ENCODE measurements at places on chromosomes 3 and 15.

- no peak for DNase-seq
Observed at GRCh38 chr3:10955711-10956453, 36.7 kb upstream of the SLC6A1 start.

DNA sequence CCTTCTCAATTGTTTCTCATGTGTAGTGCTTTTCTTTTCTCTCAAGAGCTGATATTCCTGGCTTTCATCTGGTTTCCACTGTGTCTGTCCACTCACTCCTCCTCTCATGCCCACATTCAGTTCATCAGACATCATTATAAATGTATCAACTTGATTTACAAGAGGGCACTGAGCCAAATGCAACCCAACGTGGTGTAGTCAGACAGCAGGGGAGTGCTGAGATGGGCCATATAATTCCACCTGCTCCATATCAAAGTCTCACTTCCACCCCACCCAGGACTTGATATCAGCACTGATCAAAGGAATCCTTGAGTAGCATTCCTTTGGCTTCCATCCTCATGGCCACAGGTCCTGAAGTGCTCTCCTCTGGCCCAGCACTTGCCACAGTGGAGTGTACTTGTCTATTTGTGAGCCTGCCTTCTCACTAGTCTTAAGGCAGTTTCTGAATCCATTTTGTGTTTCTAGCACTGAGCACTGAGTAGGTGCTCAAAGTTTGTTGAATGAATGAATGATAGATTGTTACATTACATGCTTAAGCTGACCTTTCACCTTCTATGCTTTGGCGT lies 252.8 kb downstream of the CLSTN2 start:
- no peak for DNase-seq

GRCh38 chr15:66733976-66734375 lies 31.9 kb downstream of the SMAD6 start:
- no peak for DNase-seq

- no peak for DNase-seq
Observed at GRCh38 chr15:66126031-66126441, 127.5 kb downstream of the MEGF11 start.

DNA sequence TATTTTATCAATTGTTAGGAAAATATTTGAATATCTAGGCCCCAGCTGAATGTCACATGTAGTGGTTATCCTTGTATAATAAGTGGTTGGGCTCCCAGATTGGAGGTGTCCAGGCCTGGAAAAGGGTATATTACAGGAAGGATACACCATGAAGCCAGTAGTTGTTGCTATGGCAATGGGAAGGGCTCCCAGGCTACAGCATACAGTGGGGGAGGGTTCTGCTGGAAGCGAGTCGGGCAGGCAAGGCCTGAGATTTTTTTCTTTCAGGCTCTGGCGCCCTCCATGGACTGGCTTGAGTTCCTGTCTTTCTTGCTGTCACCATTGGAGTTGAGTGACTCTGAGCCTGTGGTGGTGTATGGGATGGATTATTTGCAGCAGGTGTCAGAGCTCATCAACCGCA lies 8.9 kb downstream of the ECE2 start:
- DNase-seq = peak; percentile 73

DNA sequence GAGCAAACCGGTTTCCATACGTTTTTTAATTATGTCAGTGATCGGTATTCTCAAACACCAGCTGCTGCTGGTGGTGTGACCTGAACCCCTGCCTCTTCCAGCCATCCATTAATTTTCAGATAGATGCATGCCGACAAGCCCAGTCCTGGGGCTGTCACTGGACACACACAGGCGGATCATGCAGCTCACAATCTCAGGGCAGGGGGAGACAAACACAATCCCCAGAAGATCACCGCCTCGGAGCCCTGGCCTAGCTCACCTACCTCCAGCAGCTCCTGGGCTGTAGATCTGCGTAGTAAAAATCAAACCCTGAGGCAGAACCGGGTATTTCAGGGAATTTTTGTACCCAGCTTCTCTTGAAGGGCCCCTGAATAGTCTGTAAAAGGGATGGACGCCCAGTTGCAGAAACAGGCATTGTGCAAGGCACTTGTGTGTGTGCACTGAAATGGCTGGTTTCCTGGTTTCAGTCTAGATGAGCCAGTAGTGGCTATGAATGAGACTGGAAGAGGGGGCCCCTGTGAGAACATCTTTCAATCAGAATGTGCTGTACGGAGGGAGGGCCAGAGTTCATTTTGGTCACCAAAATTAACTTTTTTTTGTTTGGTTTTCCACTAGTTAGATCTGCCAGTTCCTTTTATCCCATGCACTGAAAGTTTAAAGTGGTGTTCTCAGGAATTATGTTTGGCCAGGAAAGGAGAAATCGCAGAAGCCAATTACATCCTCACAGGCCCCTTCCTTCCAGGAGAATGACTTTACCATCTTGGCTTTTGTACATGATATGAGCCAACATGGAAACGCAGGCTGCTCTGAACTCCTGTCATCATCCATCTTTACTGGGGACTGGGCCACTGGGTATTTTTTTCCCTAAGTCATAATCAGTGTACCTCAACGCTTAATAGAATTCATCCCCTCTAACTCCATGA lies 55.0 kb upstream of the RPL32 start:
- DNase-seq = no peak

- DNase-seq = no peak
Observed at GRCh38 chr3:115885621-115886020, 262.3 kb downstream of the GAP43 start.

- no peak for DNase-seq
Observed at GRCh38 chr3:181847276-181847675, 135.6 kb downstream of the SOX2 start.

GRCh38 chr3:172908771-172909270 lies 158.3 kb downstream of the ECT2 start:
- no peak for DNase-seq

DNA sequence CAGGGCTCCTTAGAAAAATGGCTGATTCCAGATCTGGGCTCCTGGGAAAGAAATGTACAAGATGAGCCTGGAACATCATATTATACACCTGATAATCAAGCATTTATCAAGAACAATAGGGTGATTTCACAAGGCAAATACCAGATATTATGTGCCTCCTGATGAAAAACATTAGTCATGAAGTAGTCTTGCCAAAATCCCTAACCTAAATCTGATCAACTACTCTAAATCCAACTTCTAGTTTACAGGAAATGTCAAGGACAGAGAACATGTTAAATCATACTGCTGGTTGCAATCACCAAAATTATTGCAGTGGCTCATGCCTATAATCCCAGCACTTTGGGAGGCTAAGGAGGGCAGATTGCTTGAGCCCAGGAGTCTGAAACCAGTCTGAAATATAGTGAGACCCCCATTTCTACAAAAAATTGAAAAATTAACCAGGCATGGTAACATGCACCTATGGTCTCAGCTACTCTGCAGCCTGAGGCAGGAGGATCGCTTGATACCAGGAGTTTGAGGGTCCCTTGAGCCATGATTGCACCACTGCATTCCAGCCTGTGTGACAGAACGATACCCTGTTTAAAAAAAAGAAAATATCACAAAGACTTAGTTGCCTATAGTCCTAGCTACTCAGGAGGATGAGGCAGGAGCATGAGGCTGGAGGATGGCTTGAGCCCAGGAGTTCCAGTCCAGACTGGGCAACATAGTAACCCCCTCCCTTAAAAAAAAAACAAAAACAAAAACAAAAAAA lies 34.9 kb upstream of the ATP13A3 start:
- peak; percentile 74 for DNase-seq

GRCh38 chr3:126845920-126846715 lies 136.8 kb upstream of the PLXNA1 start:
- no peak for DNase-seq

DNA sequence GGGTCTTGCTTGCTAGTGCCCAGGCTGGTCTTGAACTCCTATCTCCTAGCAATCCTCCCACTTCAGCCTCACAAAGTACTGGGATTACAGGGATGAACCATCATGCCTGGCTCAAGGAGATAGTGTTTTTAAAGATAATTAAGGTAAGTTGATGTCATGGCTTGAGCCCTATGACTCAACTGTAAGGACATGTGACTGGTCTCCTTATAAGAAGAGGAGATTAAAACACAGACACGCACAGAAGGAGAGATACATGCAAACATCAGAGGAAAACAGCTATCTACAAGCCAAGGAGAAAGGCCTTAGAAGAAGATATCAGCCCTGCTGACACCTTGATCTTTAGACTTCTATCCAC lies 220.4 kb upstream of the GADL1 start:
- no peak for DNase-seq
